ENCODE measurements at places on chromosomes 16 and 17.

- no peak for DNase-seq
Observed at GRCh38 chr16:19781226-19781625, 63.2 kb downstream of the IQCK start.

GRCh38 chr16:24348545-24349290 lies 92.6 kb downstream of the CACNG3 start:
- DNase-seq = no peak

DNA sequence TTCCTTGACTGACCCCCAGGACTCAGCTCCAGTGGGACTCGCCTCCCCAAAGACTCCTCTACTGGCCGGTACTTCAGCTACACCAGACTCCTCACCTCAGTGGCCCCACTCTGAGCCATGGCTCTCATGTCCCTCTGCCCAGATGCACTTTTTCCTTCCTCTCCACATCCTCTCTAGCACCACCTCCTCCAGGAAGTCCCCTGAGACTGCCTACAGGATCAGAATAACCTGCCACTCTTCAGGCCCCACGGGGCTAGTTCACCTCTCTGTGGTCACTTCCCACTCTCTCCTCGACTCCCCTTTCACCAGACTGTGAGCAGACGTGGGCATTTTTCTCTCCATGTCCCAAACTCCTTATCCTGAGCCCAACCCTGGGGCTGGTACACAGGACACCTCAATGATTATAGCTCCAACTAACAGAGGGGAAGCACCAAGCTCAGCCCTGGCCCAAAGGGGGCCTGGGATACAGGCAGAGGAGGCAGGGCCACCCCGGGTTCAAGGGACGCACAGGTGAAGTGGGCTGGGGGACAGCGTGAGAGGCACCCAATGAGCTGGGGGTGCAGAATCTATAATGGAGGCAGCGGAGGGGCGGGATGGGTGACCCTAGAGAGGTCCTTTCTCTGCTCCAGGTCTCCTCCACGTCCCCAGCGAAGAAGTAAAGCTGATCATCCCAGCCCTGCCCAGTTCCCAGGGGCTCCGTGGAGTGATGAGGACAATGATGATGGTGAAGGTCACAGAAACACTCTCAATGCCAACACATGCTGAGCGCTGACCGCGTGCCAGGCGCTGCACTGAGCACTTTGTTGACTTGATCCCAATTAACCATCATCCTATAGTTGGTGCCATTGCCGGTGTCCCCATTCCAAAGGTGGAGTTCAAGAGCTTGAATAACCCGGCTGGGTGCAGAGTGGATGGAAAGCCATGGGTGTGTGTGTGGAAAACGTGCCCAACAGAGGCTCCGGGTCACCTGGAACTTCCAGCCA lies 3.9 kb downstream of the TRPV3 start:
- no peak for DNase-seq

GRCh38 chr17:47872651-47873161 lies 21.7 kb upstream of the SP6 start:
- DNase-seq = no peak

DNA sequence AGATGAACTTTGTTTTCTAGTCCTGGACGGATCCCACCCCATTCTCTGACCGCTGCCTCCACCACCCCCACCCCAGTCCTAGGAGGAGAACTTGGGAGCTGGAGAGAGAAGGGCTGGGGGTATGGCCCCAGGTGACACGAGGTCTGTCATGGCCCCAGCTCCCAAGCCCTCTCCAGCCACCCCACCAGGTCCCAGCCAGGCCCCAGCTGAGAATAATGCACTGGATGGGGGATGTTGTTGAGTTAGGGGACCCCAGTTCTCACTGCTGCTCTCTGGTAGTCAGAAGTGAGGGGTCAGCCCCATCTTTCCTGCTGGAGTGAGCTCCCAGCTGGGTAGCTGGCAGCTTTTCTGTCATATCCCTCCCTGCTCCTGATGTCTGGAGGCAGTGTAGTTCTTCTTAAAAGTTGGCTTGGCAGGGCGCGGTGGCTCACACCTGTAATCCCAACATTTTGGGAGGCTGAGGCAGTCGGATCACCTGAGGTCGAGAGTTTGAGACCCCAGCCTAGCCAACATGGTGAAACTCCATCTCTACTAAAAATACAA lies 4.6 kb upstream of the COL1A1 start:
- DNase-seq = no peak

GRCh38 chr16:53209429-53209828 lies 154.6 kb downstream of the CHD9 start:
- no peak for DNase-seq

DNA sequence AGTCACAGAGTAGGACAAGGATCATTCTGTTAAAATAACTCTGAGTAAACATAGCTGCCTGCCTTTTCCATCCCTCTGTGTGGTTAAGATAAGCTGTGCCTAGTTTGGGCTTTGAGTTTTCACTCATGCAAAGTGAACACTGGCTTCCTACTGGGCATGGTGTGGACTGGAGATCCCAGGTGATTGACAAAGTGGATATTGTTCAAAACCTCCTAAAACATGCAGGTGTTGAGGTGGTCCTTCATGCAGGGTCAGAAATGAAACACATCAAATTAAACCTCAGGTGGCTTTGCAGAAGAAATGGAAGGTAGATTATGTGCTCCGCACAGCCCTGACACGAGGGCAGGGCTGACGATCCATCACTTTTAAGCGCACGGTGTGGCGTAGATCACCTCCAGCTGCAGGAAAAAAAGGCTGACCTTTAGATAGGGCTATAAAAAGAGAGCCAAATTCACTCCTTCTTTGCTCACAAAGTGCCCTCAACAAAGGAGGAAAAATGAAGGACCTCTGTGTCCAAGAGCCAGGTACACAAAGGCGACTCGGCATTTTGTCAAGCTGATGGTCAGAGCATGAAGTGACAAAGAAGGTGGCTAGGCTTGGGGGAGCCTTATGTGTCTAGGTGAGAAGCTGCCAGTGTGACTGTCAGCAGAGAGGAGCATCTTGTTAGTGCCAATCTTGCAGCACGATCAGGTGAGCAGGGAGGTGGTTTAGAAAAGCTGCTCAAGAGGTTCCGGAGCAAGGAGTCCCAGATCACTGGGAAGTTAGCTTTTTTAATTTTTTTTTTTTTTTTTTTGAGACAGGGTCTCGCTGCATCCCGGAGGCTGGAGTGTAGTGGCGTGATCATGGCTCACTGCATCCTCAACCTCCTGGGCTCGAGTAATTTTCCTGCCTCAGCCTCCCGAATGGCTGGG lies 19.9 kb upstream of the ITPRIPL2 start:
- no peak for DNase-seq

DNA sequence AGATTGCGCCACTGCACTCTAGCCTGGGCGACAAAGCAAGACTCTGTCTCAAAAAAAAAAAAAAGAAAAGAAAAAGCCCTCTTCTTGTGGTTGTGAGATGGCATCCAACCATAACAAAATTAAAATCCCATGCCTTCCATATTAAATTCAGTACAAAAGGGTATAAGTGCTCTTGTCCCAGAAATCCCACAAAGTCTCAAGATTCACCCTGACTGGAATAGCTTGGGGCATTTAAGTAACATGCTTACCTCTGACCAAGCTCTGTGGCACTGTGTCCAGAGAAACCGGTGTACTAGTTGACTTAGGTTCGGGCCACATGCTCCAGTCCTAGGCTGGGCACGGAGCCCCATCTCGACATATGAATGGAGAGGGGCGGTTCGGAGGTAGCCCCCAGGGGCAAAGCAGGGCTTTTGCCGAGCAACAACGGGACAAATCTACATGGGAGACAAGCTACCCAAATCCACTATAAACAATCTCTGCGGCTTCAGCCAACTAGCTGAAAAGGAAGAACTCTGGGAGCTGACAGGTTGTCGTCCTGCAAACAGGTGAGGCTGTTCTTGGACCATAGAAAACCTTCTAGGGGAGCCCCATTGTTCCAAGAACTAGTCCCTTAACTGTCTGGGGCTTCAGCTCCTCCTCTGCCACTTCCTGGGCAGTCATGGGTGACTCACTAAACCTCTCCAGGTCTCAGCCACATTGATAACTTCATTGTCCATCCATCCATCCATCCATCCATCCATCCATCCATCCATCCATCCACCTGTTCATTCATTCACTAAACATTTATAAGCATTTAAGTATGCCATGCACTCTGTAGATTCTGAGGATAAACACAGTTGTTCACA lies 10.3 kb upstream of the IL4R start:
- DNase-seq = no peak

GRCh38 chr17:6539871-6540270 lies 16.5 kb downstream of the PITPNM3 start:
- DNase-seq = no peak

GRCh38 chr16:74168445-74168844 lies 128.2 kb upstream of the PSMD7 start:
- DNase-seq = no peak

- no peak for DNase-seq
Observed at GRCh38 chr16:22397464-22397863, 23.0 kb upstream of the CDR2 start.

GRCh38 chr16:14437426-14437825 lies 192.6 kb downstream of the PARN start:
- DNase-seq = no peak

DNA sequence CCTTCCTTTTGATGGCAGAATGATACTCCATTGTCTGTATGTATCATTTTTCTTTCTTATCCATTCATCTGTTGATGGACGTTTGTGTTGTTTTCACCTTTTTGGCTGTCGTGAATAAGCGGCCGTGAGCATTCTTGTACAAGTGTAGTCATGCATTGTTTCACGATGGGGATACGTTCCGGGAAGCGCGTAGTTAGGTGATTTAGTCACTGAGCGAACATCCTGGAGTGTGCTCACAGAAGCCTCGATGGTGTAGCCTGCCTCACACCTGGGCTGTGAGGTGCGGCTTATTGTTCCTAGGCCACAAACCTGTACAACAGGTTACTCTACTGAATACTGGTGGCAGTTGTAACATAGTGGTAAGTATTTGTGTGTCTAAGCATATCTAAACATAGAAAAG lies 136.5 kb downstream of the CMIP start:
- no peak for DNase-seq

DNA sequence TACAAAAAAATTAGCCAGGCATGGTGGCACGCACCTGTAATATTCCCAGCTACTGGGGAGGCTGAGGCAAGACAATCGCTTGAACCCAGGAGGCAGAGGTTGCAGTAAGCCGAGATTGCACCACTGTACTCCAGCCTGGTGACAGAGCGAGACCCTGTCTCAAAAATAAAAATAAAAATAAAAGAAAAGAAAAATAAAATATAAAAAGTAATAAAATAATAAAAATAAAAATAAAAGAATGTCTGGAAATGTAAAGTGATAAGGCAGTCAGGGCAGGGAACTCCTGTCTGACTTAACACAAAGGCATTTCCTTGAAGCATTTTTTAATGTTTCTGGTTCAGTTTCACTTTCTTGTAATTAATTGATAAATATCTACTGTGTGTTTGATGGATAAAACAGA lies 34.7 kb upstream of the DNAJA2 start:
- no peak for DNase-seq

DNA sequence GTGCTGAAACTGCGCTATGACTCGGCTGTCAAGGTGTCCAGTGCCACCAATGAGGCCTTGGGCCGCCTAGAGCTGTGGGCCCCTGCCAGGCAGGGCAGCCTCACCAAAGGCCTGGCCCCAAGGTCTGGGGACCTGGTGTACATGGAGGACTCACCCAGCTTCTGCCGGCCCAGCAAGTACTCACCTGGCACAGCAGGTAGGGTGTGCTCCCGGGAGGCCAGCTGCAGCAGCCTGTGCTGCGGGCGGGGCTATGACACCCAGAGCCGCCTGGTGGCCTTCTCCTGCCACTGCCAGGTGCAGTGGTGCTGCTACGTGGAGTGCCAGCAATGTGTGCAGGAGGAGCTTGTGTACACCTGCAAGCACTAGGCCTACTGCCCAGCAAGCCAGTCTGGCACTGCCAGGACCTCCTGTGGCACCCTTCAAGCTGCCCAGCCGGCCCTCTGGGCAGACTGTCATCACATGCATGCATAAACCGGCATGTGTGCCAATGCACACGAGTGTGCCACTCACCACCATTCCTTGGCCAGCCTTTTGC lies 25.0 kb downstream of the WNT9B start:
- DNase-seq = no peak

- no peak for DNase-seq
Observed at GRCh38 chr16:66988197-66988788, at the start of gene CES4A. Gene CES4A, plus strand, starts transcription at chr16:66988589. Its CDS starts 184 bp downstream, at chr16:66988773.

DNA sequence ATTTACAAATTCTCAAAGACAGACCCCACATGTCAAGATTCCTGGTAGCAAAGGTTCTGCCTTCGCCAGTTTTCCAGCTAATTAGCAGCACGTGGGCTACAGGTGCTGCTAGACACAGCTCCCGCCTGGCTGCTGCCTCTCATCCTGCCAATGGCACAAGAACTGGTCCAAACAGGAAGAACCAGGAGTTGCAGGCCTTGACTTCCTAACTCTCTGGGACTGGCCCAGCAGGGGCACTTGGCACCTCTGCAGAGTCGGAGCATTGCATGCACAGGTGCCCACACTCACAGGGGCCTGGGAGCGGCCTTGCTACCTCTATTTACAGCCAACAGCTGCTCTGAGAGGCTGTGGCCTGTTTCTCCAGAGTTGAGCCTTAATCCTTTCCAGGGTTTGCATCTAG lies 39.6 kb downstream of the TK2 start:
- DNase-seq = no peak

- no peak for DNase-seq
Observed at GRCh38 chr17:73773702-73774101, 129.5 kb upstream of the SDK2 start.

- no peak for DNase-seq
Observed at GRCh38 chr16:85461022-85461813, 151.9 kb upstream of the GSE1 start.

GRCh38 chr16:67664258-67664657 lies 2.3 kb downstream of the ENKD1 start:
- no peak for DNase-seq

DNA sequence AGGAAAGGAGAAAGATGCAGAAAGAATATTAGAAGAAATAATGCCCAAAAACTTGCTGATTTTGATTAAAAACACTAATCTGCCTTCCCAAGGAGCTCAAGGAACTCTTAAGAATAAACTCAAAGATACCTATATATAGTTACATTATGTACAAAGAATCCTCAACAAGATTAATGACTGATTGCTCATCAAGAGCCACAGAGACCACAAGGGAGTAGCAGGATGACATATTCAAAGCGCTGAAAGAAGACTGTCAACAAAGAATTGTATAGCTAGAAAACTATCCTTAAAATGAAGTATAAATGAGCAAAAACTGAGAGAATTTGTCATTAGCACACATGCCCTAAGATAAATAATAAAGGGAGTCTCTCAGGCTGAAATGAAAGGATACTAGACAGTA lies 6.2 kb downstream of the LPCAT2 start:
- DNase-seq = no peak

DNA sequence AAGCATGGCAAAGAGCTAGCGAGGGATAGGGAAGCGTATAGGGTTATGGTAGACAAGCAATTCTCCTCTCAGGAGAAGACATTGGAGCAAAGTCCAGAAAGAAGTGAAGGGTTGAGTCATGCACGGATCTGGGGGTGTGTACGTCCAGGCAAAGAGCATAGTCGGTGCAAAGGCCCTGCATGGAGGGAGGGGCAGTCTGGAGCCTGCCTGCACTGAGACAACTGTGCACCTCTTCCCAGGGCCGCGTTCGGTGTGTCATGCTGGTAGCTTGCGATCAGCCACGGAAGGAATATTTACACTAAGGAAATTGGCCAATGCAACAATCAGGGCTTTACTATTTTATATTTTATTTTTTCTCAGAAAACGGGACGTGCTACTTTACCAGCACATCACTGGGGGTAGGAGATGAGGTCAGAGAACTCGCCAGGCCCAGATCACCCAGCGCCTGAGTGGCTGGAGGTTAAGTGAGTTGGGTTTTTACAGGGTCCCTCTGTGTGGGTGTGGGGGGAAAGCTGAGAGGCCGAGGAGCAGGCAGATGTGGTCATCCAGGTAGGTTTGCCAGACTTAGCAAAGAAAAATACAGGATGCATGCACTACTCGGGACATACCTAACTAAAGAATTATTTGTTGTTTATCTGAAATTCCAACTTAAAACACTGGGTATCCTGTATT lies 6.7 kb upstream of the B9D1 start:
- DNase-seq = no peak

- DNase-seq = no peak
Observed at GRCh38 chr17:11898526-11899235, 98.6 kb downstream of the ZNF18 start.
